Hepatic stellate cell (primary cell): ENCODE measurements at places on chromosomes 2 and 18.

GRCh38 chr18:63099848-63100629 lies 219.5 kb downstream of the BCL2 start:
- DNase-seq: no peak

- peak; percentile 55 for DNase-seq
Observed at GRCh38 chr2:46062637-46063412, 234.4 kb upstream of the EPAS1 start.

GRCh38 chr2:38380397-38381130 lies 3.5 kb upstream of the ATL2 start:
- DNase-seq: no peak

GRCh38 chr2:30694286-30695055 lies 112.8 kb downstream of the CAPN13 start:
- DNase-seq: peak; percentile 63

DNA sequence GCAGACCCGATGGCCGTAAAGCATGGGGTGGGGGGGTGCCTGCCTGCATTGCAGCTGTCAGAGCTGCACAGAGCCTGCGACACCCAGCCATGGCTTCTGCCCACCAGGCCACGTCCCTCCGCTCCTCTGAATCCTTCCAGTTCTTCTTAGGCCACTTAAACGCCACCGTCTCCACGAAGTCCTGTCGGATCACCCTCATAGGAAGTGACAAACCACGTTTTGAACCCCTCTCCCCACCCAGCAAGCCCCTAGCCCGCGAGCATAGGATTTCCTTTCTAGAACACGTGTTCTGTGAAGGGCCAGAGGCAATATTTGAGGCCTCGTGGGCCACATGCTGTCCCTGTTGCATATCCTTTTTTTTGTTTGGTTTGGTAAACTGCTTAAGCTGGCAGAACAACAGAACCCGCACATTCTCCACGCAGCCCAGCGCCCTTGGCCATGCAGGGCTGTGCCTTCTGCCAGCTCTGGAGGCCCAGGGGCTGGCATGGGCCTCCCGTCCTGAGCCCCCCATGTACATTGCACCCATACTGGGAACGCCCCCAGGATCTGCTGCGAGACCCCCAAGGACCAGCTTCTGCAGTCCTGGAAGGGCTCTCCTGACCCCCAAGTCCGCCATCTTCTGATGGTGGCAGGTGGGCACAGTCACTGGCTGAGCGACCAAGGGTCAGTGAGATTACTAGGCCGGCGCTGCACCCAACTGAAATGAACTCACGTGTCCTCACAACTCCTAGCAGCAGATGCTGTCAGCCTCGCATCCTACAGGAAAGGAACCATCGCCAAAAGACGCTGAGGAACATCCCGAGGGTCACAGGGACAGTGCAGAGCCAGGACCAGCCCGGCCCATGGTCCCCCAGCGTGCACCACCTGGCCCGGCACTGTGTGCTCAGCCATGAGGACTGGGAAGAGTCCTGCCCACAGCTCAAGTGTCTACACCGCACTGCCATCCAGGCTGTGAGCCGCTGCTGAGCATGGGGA lies 35.1 kb downstream of the ADI1 start:
- no peak for DNase-seq

- DNase-seq: no peak
Observed at GRCh38 chr2:50346629-50347357, 685.1 kb downstream of the NRXN1 start.

GRCh38 chr18:23238651-23239349 lies 103.5 kb downstream of the CABLES1 start:
- no peak for DNase-seq

GRCh38 chr2:150427298-150427697 lies 60.2 kb downstream of the RND3 start:
- DNase-seq: no peak

GRCh38 chr18:8496186-8496585 lies 113.1 kb upstream of the RAB12 start:
- no peak for DNase-seq

DNA sequence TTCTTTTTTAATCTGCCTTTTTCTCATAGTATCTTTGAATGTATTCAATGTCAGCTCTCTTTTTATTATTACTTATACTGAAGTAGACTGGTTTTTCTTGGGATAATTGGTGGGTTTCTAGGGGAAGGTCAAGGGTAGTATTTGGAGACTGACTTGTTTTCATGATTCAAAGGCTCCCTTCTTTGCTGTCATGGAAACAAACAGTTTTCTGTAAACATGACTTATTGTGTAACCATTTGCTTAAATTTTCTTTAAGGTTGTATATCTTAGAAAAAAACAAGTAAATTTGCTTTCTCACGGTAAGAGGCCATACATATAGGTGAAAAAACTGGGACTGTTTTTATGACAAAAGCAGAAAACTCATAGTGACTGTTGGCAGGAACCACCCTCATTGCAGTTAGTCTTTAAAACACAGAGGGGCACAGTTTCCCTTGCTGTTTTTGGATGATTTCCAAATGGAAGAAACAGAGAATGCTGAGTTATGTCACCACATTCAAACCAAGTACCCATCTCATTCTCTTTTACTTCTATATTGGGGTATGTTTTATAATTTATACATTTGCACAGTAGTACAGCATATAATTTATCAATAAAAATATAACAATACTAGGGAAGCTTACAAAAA lies 5.8 kb upstream of the RDH14 start:
- DNase-seq: no peak

GRCh38 chr2:237207646-237208045 lies 122.0 kb downstream of the COPS8 start:
- DNase-seq: peak; percentile 58

DNA sequence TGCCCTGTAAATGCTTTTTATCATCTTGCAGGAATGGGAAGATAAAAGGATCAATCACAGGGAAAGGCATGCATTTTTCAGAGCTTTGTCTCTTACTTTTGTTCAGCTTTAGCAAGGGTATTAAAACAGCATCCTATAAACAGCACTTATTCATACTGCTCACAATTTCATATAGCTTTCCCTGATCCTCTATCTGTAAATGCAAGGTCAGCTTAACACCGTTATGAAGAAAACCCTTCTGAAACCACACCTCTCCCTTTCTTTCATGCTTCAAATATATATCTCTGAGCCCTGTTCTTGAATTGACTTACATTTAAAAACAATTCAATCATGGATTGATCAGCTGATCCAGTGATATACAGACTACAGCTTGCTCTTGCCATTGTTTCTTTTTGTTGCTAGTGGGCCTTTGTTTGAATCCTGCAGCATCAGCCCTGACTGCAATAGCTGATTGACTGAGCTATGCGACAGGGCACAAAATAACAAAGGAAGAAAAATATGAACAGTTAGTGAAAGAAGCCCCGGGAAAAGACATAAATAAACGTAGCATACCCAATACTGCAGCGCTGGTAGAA lies 795.5 kb upstream of the CDH2 start:
- no peak for DNase-seq

DNA sequence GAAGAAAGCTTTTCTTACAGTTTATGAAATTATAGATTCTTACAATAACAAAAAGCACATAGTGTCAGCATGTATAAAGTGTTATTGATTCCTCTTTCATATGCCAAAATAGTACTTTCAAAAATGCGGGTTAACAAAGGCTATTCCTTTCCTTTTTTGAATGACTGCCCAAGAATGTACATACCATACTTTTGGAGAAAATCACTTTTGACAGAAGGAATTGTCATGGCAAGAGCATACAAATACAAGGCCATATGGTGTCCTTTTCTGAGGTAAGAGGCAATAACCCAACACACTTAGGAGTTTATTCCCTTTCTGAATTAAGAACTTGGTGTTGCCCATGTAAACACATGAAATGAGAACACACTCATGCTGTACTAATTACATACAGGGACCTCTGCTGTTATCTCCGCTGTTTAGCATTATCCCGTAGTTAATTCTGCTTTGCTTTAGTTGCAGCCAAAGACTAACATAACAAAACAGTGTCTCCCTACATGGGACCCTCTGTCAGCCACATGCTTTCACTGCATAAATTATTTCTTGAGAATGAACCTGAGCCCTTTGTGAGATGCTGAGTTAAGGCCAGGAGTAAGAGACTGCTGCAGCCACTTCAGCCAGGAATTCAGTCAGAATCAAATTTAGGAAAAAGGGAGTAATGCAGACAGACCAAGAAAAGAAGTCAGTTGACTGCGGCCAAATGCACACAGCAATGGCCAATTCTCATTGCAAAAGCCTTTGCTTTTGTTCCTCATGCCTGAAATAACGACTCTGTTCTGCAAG lies 67.0 kb downstream of the CDH2 start:
- DNase-seq: no peak

DNA sequence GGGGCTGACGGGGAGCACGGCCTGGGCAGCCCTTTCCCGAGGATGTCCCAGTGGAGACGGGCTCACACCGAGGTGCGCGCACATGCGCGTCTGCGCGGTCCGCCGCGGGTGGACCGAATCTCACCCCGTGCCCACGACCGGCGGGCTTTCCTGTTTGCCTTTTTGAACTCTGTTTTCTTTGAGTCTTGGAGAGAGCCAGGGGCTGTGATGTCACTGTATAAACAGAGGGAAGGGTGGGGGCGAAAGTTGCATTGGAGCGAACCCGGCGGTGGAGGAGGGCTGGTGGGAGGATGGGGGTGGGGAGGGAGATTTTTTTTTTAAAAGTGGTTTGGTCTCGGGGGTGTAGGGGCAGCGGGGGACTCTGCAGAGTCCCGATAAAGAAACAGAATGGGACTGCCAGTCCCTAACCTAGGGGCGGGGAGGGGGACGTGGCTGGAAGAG lies 141.2 kb upstream of the CTAGE1 start:
- peak; percentile 68 for DNase-seq

DNA sequence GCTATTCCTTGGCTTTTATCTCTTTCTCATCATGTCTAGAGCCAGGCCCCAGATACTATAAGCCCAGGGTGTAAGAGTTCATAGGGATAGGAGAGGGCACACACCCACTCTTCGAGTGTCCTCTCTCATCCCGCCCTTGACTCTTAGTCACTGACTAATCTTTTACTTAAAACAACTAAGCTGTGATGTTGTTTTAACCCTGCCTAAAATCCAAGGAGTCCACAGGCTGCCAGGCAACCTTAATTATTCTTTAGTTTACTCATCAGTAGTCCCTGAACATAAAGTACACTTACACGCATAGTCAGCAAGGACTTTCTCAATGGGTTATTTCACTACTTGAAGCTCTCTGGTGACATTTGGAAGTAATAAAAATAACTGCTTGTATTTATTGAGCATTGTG lies 28.4 kb downstream of the GREB1L start:
- DNase-seq: no peak

DNA sequence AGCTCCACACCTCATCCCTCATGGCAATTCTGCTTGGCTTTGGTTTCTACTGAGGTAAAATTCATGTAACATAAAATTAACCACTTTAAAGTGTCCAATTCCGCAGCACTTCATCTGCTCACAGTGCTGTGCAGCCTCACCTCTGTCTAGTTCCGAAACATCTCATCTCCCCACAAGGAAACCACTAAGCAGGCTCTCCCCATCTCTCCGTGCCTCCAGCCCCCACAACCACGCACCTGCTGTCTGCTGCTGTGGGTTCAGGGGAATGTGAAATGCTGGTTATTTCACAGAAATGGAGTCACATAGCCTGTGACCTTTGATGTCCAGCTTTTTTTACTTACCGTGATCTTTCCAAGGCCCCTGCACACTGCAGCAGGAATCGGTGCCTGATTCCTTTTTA lies 7.7 kb upstream of the GPC1 start:
- DNase-seq: no peak

DNA sequence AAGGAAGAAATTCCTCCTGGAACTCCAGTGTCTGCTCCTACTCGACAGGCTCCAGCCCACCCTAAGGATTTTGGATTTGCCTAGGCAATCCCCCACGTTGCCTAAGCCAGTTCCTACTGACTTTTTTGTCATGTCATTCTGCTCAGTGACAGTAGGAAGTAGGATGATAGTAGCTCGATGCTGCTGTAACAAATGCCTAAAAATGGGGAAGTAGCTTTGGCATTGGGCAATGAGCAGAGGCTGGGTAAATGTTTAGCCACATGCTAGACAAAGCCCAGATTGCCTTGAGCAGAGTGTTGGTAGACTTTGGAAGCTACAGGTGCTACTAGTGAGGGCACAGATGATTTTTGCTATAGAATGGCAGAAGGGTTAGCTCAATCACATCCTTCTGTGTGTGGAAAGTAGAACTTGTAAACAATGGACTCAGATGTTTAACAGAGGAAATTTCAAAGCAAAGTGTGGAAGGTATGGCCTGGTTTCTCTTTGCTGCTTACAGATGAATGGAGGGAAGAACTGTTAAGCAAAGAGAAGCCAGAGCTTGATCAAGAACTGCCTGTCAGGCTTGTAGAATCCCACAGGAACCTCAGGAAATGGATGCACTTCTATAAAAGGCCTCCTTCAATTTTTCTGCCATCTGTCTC lies 154.8 kb downstream of the RNF144A start:
- no peak for DNase-seq
